Omental fat pad (tissue), 4 donors: ENCODE measurements at places on chromosomes 16 and 17. TPM values are rescaled to one million over a fixed set of nuclear protein-coding genes. Genes with fewer than 3 reads are reported as not detected.
A peak's percentile ranks its signal among the peaks of the same experiment; 100 is the strongest.

DNA sequence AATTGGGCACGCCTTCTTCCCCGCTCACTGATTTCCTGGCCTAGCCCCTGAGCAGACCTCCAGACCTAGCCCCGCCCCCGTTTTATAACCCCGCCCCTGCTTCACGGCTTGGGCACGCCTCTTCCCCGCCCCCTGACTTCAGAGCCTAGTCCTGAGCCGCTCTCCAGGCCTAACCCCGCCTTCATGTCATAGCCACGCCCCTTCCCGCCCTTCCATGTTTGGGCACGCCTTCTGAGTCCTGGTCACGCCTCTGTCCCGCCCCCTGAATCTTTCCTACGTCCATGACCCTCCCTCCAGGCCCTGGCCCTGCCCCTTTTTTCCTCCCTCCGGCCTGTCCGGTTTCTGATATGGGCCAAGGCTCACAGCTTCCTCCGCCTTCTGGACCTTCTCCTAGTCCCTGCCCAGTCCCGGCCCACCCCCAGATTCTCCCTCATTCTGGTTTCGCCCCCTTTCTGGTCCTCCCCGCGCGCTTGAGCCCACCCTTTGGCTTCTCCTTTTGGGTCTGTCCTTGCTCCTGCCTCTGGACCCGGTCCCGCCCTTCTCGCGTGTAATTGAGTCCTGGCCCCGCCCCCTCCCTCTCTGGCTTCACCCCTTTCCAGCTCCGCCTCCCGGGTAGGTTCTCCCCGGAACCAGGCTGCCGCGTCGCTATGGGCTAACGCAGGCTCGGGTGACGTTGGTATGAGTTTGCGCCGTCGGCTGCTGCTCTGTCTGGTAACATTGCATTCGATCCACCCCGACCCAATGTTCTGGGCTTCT, 15.1 kb upstream of the EEF2K start:
- peak; percentile 100 for DNase-seq

GRCh38 chr16:57634171-57634570, 5.7 kb downstream of the ADGRG1 start:
- no peak for DNase-seq

DNA sequence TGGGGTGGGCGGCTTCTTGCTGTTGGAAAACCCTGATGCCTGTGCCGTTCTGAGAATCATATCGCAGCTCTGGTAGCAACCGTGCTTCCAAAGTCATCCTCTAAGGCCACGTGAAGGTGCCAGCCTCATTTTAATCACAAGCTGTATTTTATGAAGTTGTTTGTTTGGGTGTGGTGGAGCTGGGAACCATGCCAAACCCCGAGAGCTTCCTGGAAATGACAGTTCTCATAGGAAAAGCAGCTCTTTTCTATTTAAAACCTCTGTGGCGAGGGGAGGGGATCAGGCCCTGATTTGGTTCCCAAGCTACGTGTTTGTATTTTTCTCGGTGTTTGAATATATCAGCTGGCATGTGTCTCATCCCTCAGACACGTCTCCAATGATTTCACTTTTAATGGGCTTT, 21.7 kb downstream of the KNOP1 start:
- DNase-seq = peak; percentile 86

GRCh38 chr17:77512062-77512946, 371.5 kb downstream of the SEC14L1 start:
- no peak for DNase-seq

GRCh38 chr16:8774208-8774607, 23.2 kb downstream of the TMEM186 start:
- DNase-seq = no peak

CANT1 gene
- total RNA-seq = 30.4 TPM

TBC1D3B gene
- total RNA-seq = 1.5 TPM

ETV4 gene
- total RNA-seq = 1.3 TPM

SLC16A3 gene
- 68.0 TPM for total RNA-seq
